ENCODE measurements at places on chromosomes 13 and 19.

GRCh38 chr13:79802389-79803085, 321.6 kb downstream of the NDFIP2 start:
- no peak for DNase-seq

- no peak for DNase-seq
Measured at GRCh38 chr19:21491146-21491545, 14.3 kb upstream of the ZNF429 start.

- DNase-seq: no peak
Measured at GRCh38 chr19:1324806-1325567, 39.3 kb downstream of the EFNA2 start.

GRCh38 chr19:46962030-46962570, 57.5 kb upstream of the NPAS1 start:
- no peak for DNase-seq

- no peak for DNase-seq
Measured at GRCh38 chr19:42601811-42602443, 7.2 kb upstream of the CEACAM8 start.

DNA sequence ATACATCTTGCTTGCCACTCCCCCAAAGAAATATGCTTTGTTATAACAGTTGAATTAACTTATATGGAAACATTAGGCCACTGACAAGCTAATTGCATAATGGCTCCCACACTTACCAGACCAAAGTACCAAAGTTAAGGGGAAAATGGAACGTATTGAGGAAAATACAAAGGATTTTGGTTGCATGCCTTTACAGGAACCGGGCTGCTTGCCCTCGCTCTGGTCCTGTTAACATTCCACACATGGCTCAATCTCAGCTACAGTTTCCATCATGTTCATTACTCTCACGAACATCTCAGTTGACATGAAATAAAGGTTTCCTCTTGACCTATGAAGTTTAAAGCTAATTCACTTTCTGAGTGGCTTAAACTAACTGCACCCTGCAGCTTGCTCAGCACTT, 220.7 kb upstream of the RXFP2 start:
- no peak for DNase-seq

GRCh38 chr13:113879494-113880360, 15.9 kb upstream of the GAS6 start:
- DNase-seq: no peak

DNA sequence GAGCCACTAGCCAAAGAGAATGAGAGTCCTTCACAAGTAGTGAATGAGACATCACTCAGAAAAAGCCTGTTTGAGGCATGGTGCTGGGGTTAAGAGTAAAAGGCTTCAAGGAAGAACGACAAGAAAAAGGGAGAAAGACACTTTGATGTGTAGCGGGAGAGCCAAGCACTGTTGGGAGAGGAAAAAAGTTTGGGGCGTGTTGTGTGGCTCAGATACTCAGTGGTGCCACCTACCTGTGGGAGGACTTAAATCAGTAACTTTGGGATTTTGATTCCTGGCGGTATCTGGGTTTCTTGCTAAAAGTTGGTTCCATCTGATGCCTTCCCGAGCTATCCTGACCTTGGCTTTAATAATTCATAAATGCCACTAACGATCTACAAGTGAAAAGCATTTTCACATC, 12.3 kb downstream of the ELSPBP1 start:
- DNase-seq: no peak

- no peak for DNase-seq
Measured at GRCh38 chr19:47075179-47075810, 26.9 kb upstream of the TMEM160 start.

DNA sequence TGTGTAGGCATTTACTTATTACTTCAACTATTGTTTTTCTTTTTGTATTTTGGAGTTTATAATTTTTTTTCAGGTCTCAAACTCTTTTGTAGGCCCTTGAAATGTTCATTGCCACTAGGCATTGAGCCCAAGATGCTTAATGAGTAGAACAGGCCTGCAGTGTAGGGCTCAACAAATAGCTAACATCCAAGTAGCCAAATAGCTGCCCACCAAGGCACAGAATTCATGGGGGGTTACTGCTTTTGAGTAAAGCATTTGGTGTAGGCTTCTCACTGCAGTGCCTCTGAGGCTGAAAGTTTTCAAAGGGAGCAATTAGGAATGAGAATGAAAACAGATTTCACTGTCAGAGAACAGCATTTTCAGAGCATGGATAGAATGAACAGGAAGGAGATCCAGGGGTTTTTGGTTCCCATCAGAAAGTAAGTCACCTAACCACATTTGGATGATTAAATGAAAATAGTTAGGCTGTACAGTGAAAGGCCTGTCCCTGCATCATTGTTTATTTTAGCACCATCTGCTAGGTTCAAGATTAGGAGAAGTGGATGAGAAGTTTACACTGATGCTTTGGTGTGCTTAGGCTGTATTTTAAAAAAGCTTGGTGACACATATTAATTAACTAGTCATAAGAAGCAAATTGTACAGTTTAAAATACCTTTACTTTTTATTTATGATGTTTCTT, 61.0 kb downstream of the EDNRB start:
- no peak for DNase-seq

DNA sequence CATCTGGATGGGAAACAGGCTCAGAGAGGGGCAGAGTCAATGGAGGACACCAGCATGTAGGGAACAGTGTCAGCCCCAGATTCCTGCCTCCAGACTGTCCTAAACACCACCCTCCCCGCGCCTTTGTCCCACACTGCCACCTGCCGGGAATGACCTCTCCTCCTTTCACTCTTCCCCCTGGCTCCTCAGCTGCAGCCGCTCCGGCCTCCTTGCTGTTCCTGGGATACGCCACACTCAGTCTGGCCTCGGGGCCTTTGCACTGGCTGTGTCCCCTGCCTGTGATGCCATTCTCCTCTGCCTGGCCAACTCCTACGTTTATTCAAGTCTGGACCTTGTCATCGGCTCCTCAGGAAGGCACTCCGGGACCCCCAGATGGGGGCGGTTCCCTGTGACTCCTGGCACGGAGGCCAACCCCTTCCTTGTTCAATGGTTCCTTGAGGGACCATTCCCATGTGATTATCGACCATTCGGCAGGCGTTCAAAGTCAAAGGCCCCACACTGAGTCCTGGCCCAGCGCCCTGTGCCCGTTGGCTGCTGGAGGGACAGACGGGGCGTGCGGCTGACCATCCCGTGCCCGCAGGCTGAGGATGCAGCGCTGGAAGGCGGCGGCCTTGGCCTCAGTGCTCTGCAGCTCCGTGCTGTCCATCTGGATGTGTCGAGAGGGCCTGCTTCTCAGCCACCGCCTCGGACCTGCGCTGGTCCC, 15.8 kb downstream of the FUT6 start:
- DNase-seq: no peak

DNA sequence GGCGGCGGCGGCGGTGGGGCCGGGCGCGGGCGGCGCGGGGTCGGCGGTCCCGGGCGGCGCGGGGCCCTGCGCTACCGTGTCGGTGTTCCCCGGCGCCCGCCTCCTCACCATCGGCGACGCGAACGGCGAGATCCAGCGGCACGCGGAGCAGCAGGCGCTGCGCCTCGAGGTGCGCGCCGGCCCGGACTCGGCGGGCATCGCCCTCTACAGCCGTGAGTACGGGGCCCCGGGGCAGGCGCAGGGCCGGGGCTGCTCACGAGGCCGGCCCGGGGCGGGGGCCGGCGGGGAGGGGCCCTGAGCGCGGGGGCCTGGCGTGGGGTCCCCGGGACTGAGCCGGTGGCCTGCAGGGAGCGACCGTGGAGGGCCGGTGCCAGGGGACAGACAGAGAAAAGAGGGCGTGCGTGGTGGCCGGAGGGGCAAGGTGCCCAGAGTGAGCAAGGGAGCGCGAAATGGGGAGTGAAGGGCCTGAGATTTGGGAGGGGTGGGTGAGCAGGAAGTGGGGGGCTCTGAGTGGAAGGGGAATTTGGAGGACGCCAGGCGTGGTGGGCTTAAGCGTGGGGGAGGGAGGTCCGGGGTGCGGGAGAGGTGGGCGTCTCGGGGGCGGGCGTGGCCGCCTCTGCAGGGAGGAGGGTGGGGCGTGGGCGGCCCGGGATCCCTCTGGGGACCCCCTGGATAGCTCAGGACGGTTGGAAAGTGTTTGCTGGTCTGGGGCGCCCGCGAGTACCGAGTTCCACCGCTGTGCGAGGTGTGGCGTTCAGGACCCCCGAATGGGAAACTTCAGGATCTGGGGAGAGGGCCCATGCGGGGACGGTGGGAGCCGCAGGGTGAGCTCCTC, 575 bp downstream of the CARM1 start:
- DNase-seq: no peak

- DNase-seq: no peak
Measured at GRCh38 chr13:50203256-50203941, 188.2 kb downstream of the KCNRG start.

- DNase-seq: no peak
Measured at GRCh38 chr13:95754069-95754468, 77.1 kb downstream of the DNAJC3 start.

DNA sequence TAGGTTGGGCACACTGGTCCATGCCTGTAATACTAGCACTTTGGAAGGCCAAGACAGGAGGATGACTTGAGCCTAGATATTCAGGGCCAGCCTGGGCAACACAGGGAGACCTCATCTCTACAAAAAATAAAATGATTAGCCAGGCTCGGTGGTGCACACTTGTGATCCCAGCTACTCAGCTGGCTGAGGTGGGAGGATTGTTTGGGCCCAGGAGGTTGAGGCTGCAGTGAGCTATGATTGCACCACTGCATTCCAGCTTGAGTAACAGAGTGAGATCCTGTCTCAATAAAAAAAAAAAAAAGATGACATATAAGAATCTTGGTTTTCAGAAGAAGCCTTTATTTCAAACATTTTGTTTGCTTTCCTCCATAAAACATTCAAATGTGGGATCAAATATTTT, 178.0 kb downstream of the LIG4 start:
- DNase-seq: no peak

- DNase-seq: no peak
Measured at GRCh38 chr13:54733639-54734038, 1705.0 kb downstream of the OLFM4 start.

DNA sequence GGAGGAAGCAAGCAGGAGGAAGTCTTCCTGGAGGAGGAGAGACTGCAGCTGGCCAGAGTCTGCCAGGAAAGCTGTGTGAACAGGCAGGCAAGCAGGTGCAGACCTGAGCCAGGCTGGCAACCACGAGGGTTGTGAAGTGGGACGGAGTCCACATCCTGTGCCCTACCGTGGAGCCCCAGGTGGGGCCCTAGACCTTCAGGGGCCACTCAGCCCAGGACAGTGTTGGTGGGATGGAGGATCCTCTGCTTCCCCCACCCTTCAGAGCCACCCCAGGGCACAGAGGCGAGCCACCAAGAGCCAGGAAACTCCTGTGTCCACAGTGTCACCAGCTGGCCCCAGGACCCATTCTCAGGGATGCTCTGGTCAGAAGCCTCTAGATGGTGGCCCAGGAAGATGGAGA, 8.4 kb upstream of the VSTM2B start:
- no peak for DNase-seq

GRCh38 chr13:41048640-41049039, 12.7 kb upstream of the WBP4 start:
- DNase-seq: no peak

DNA sequence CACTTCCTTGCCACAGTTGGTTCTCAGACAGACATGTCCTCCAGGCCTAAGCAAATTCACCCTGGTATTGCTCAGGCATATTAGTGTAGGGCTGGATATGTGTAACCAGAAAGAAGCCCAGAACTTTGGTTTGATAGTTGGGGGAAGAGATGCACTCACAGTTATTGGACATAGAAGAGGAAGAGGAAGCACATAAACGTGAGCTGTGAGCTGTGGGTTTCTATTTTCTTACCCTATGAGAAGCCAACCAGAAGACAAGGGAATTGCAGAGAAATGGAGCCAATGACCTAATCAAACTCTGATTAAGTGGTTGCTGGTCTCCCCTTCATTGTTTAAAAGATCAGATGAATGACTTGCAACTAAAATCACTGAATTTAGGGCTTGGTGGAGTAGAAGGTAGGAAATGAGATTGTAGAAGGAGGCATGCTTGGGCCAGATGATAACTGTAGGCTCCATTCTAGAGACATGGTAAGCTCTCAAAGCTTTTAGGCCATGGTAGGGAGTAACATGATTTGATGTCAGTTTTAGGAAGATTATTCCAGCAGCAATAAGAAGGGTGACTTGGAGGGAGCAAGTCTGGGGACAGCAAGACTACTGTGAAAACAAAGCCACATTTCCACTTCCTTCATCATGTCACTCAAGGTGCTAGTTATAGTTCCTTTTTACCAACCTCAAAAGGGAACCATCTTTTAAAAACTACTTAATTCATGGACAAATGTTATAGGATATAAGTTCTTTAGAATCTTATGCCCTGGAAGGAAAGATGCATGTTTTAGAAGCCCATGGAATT, 24.1 kb upstream of the WDFY2 start:
- no peak for DNase-seq

GRCh38 chr19:342801-343421, 1.7 kb downstream of the MIER2 start:
- no peak for DNase-seq

- DNase-seq: peak; percentile 88
Measured at GRCh38 chr13:66700117-66700601, 530.0 kb downstream of the PCDH9 start.

DNA sequence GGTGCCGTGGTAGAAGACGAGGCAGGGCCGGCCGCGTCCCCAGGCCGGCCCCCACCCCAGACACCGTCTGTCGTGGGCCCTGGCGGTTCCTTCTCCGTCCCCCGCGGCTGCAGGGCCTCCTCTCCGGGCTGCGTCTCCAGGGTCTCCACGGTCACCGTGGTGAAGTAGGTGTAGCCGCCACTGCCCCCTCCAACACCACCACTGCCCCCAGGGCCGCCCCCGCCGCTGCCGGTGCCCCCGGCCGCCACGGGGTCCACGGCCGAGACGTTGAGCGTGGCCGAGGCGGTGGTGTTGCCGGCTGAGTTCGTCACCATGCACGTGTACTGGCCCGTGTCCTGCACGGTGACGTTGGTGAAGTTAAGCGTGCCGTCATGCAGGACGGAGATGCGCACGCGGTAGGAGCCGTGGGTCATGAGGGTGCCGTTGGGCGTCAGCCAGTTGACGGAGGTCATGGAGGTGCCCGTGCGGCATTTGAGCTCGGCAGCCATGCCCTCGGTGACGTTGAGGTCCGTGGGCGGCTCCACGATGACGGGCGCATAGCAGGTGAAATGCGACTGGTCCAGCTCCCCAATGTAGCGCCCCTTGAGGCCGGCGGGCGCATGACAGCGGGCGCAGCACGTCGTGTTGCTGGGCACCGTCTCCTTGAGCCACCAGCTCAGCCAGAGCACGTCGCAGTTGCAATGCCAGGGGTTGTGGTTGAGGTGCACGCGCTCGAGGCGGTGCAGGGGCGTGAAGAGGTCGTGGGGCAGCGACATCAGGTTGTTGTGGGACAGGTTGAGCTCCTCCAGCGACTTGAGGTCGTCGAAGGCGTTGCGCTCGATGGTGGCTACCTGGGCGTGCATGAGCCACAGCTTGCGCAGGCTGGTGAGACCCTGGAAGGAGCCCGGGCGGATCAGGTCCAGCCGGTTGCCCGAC, 4.6 kb upstream of the ASPDH start:
- DNase-seq: no peak

- DNase-seq: peak; percentile 99
Measured at GRCh38 chr19:41774515-41774980, 19.2 kb downstream of the CEACAM6 start.

Data from NCI-H1417 (cell line).